ENCODE measurements at places on chromosomes 5 and 9.

GRCh38 chr9:21674894-21675293 is 127.5 kb upstream of the MTAP start:
- DNase-seq = no peak

- no peak for DNase-seq
Measured at GRCh38 chr5:136518814-136519213, 153.5 kb upstream of the TRPC7 start.

DNA sequence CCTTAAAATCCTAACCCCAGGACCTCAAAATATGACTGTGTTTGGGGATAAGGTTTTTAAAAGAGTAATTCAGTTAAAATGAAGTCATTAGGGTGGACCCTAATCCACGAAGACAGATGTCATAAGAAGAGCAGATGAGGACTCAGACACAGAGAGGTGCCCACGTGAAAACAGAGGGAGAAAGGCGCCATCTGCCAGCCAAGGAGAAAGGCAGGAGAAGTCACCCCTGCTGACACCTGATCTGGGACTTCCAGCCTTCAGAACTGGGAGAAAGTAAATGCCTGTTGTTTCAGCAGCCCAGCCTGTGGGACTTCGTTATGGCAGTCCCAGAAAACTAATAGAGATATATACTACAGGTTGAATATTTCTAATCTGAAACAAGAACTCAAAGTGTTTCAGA is 67.4 kb downstream of the ROR2 start:
- no peak for DNase-seq

DNA sequence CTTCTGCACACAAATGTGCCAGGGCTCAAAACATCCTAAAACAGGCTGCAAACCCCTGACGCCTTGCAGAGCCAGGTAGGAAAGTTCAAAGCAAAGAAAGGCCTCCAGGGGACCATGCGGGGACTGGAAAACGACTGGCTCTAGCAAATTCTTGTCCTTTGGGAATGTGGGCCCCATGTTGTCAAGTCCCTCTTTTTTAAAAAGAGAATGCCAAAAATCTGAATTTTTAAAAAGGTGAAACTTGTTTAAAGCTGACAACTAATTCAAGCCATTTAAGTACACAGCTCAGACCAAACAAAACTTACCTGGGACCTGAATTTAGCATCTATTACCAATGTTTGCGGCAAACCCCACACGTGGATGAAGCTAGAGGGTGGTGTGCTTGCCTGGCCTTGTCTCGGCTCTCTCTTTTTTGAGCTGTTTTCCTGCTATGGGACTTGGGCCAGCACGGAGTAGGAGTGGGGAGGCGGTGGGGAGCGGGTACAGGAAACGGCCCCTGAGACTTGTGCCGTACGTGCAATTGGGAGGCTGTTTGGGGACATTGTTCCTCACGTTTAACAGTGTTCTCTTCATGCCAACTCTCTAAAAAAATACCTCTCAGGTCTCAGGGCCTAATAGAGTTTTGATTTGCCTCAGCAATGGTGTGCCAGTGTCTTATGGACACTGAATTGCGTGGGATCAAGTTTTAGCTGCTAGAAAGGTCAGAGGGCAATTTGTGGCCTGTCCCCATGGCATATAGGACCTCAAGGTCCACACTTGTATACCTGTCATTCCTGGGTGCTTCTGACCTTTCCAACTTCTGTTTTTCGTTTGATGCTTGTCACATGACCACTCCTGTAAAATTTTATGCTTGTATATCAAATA is 15.1 kb upstream of the PHF19 start:
- no peak for DNase-seq

DNA sequence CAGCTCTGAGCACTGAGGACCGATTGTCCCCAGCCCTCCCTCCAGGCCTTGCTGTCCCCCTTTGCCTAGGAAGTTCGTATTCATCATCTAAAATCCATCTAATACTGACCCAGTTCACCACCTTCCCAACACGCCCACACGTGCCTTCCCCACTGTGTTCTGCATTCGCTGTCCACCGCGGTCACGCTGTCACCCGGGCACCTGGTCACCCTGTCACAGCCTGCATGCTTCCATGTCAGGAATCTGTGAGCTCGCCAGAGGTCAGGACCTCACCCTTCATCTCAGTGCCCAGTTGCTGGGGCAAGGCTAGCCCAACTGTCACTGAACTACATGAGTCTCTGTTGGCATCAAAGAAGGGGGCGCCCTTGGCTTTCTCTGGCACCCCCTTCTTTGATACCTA is 82.9 kb upstream of the RUFY1 start:
- no peak for DNase-seq

DNA sequence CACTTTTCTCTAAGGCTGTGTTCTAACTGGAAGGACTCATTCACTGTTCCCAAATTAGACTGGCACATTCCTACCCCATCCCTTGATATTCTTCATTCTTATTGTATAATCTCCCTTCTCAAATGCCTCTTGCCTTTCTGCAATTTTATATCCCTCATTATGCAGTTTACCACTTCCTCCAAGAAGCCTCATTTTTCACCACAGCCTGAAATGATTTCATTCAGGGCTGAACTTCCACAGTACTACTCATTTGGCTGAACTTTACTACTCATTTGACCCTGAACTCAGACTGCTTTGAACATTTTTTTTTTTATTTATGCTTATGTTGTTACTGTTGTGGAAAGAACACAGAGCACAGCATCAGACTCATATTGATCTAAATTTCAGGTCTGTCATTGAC is 32.7 kb downstream of the GRIA1 start:
- DNase-seq = no peak

DNA sequence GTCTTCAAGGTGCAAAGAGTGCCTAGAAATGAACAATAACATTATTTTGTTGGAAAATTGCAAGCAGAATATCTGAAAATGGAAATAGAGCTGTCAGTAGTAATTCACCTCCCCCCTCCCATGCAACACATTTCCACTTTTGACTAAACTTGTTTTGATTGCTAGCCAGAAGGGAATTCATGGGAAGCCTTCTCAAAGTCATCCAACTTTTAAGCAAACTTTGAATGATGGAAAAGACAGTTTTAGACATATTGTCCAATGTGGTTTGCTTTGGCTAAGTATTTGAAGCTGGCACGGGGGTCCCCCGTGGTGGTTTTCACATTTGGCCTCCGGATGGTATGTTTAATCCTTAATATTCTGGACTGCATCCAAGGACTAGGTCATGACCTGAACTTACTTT is 7.5 kb downstream of the NR2F1 start:
- no peak for DNase-seq

- DNase-seq = no peak
Measured at GRCh38 chr5:123807177-123807945, 295.4 kb downstream of the CSNK1G3 start.

- no peak for DNase-seq
Measured at GRCh38 chr9:94166976-94167346, 82.7 kb downstream of the PTPDC1 start.

DNA sequence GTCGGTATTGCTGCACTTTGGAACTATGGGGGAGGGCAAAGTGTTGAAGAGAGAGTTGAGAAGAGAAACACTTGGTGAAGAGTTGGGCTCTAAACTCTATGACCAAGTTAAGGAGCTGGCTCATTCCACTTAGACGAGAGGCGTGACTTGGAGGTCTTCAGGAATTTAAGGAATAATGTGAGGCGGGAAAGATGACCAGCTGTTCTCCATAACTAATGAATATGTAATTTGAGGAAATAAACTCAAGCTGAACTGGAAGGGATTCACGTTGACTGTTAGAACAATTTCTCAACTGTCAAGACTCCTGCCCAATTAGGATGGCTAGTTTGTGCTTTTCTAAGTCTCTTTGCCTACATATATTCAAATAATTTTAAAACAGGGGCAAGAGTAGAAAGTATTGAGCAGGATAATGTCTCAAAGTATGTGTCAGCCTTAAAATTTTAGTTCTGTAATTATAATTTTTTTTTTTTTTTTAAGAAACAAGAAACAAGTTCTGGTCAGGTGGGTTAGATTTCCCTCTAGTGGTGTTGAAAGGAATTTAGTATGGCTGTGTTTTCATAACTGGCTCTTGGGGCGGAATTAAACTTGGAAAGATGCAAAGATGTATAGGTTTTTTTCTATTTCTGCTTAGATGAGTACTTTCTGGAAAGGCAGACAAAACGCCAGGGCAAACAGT is 33.4 kb downstream of the TMEM252 start:
- no peak for DNase-seq

- DNase-seq = peak; percentile 34
Measured at GRCh38 chr9:92739346-92739970, 25.2 kb downstream of the BICD2 start.

- no peak for DNase-seq
Measured at GRCh38 chr5:123151227-123151909, 62.3 kb downstream of the PRDM6 start.

DNA sequence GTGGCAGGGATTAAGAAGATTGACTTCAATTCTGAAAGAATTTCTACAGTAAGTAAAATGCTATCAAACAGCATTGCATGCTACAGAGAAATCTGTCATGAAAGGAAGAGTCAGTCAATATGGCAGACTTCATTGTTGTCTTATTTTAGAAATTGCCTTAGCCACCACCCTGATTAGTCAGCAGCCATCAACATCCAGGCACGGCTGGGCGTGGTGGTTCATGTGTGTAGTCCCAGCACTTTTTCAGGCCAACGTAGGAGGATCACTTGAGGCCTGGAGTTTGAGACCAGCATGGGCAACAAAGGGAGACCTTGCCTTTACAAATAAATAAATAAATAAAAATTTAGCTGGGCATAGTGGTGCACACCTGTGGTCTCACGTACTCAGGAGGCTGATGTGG is 46.6 kb downstream of the RMI1 start:
- no peak for DNase-seq

DNA sequence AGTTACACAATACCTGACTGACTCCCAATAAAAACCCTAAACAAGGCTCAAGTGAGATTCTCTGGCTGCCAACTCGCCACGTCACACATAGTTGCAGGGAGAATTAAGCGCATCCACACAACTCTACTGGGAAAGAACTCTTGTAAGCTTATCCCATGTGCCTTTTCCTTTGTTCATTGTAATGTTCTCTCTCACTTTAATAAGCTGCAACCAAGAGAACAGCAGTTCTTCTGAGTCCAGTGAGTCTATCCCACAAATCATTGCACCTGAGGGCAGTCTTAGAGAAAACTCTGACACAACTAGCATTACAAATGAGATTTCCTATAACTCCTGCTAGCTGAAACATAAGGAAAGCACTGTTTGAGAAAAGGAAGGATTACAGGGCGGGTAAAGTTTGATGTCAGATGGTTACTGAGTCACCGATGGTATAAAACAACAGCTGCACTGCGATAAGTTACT is 27.4 kb downstream of the CENPK start:
- no peak for DNase-seq

DNA sequence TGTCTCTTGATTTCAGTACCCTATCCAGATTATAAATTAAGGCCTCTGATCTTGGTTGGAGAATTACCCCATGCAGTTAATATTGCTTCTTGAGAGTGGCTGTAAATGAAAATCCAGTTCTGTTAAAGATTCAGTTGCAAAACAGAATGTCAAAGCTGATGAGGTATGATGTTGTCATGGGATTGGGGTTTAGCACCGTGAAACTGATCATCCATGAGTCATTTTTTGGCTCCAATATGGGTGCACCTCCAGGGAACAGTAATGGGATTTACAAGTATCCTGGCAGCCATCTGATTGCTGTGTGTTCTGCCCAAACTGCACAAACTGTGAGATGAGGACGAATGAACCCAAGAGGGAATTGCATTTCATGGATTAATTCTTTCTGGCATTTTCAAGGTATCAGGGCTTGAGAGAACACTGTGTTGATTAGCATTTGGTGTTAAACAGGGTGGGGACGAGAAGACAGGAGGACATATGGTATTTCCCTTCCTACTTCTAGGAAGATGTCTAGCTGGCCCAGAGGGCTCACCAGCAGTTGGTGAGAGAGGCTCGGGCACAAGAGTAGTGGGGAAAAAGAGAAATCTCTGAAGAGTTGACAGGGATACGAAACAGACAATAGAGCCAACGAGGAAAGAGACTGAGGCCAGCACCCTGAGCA is 214.7 kb downstream of the GAS1 start:
- DNase-seq = peak; percentile 69

GRCh38 chr5:120615967-120616645 is 152.0 kb downstream of the PRR16 start:
- no peak for DNase-seq

DNA sequence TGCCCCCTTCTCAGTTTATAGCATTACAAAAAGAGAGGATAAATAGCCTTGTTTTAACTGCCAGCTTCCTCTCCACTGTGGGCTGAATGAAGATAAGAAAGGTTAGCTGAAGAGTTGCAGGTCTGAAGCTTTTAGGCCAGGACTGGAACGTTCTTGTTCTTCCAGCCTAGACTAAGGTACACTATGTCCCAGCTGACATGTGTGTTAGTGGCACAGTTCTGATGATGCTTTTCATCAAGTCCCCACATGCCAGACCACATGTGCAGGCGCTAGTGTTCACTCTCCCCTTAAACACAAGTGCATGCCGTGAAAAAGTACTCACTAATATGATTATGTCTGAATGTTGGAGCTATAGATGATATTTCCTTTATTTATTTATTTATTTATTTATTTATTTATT is 40.7 kb downstream of the STXBP1 start:
- no peak for DNase-seq

DNA sequence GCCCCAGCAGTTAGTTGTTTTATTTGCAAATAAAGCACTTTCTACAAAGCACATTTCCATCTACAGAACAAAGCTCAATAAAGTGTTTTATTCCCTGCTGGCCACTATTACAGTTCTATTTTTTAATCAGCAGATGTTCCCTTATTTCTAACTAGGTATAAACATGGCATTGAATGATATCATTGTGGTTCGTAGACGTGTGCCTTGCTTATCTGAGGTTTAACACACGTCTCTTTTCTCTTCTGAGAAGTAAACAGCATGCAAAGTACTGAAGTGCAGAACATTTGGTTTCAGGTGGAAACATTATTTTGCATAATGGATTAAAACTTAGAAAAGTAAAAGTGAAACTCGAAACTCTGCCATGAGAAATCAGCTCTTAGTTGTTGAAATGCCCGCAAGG is 1989.3 kb upstream of the WWC1 start:
- no peak for DNase-seq

DNA sequence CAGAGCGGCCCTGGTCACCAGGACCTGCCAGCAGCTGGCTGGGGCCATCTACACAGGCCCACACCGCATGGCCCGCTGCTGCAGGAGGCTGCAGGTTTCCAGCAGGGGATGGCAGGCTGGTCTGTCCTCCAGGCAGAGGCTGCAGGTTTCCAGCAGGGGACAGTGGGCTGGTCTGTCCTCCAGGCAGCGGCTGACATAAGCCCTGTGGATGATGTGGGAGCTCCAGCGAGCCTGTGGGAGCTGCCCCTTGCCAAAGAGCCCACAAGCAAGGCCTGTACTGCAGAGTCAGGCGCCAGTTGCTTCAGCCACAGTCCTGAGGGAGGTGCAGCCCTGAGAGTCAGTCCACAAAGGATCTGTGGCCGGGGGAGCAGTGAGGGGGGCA is 18.5 kb downstream of the TPPP start:
- no peak for DNase-seq

Data from right forelimb (tissue), 1 donor.